Hepatocyte (in vitro differentiated cells): ENCODE measurements at places on chromosomes 2 and 18. TPM values are rescaled to one million over a fixed set of nuclear protein-coding genes. Genes with fewer than 3 reads are reported as not detected.

The GPR17 gene
- total RNA-seq, result not detected in 2 replicates

DNA sequence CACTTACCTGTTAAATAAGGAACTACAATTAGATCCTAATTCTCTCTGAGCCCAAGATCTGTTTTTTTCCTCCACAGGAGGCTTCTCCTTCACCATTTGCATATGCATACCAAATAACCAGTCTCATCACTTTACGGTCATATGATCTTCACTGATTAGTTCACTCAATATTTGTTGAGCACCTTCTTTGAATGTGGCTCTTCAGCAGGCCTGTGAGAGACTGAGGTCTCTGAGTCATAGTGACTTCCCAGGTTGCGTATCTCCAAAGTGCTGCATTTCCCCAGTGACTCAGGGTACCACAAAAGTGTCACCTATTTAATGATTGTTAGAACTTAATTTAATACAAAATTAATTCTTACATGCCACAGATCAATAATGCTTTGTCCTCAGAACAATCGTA, 108.8 kb upstream of the TRIB2 start:
- no peaks in the 10 kb centered on the region for H3K27me3 ChIP-seq
- no peak overlapping the region for H3K4me3 ChIP-seq
- DNase-seq, result no peak

GRCh38 chr2:160493227-160494028, at the start of gene RBMS1:
TSS of gene RBMS1 (minus strand) at chr2:160493807. CDS start at chr2:160493363, 444 bp downstream.
- H3K4me1 ChIP-seq, result no peaks in the 10 kb centered on the region
- H3K4me3 ChIP-seq, result peak within 1 kb of the TSS; percentile 97
- peak; percentile 83 for DNase-seq
- peak within 1 kb of the TSS; percentile 99 for H3K27ac ChIP-seq
- no peaks in the 10 kb centered on the region for H3K36me3 ChIP-seq
- H3K27me3 ChIP-seq, result no peaks in the 10 kb centered on the region

GRCh38 chr18:37559194-37559593, 6.4 kb downstream of the CELF4 start:
- H3K4me3 ChIP-seq, result no peak overlapping the region
- H3K27ac ChIP-seq, result no peak overlapping the region
- H3K4me1 ChIP-seq, result no peaks in the 10 kb centered on the region
- no peak for DNase-seq
